ENCODE measurements at places on chromosomes 7 and 10.

DNA sequence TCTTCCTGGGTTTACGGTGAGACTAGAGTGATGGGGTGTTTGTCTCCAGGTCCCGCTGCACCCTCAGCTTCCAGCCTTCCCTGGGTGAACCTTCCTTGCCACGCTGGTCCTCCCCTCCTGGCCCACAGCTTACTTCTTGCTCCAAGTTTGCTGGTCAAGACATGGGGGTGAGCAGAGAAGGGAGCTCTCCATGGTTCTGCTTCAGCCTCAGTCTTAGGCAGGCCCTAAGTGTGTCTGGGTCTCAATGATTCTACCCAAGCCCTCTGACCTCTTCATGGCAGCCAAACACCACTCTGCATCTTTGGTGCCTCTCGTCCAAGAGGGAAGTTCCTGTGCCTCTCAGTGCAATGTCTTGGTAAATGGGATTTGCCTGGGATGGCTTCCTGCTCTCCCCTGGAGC, 356.5 kb upstream of the KLF6 start:
- DNase-seq, result no peak

GRCh38 chr7:157000741-157001653, 9.5 kb downstream of the MNX1 start:
- DNase-seq, result no peak

GRCh38 chr7:25240340-25240739, 12.1 kb upstream of the NPVF start:
- no peak for DNase-seq

DNA sequence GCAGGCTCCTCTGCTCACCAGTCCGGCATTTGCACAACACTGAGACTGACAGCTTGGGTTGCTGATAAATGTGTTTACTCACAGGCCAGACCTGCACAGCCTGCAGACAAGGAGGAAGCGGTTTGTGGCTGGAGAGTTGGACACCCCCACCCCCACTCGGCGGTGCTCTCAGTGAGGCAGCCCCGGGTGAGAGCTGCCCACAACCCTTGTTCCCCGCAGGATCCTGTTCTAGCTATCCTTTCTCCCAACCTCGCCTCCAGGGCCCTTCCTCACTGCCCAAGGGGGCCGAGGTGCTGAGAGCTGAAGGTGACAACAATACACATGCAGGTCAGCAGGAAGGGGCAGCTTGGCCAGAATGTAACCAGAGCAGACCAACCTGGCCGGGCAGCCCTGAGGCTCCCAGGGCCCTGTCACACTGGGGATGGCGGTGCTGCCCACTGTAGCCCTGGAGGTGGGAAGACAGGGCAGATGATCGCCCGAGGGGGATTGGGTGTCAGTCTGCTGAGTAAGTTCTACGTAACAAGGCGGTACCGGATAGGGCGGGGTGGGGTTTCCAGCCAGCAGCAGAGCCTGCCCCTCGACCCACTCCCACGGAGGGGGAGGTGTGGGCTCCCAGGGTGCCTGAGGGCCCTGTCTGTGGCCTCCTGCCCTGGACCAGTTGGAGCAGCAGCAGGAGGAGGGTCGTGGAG, 2.1 kb upstream of the ADAM8 start:
- no peak for DNase-seq
